ENCODE measurements at places on chromosomes 11 and 22. TPM values are rescaled to one million over a fixed set of nuclear protein-coding genes. Genes with fewer than 3 reads are reported as not detected.

POLR3H gene
- total RNA-seq: 21.7 TPM

TRIM49B gene
- not detected for total RNA-seq

APLNR gene
- total RNA-seq: not detected

CD82 gene
- total RNA-seq: 33.3 TPM

CHRM1 gene
- not detected for total RNA-seq

HBE1 gene
- not detected for total RNA-seq

BEST1 gene
- 3.8 TPM for total RNA-seq

CHKB gene
- 26.7 TPM for total RNA-seq

OR4S1 gene
- not detected for total RNA-seq

DSCAML1 gene
- total RNA-seq: not detected

GVQW3 gene
- total RNA-seq: 3.3 TPM
